Activated naive CD4-positive, alpha-beta T cell (primary cell): ENCODE measurements at places on chromosomes 5 and 9.

- no peak for DNase-seq
These were observed 27.8 kb upstream of the PTPDC1 start for GRCh38 chr9:94056442-94056974.

- DNase-seq = no peak
These were observed 214.1 kb downstream of the HSPA4 start for GRCh38 chr5:133265720-133266526.

DNA sequence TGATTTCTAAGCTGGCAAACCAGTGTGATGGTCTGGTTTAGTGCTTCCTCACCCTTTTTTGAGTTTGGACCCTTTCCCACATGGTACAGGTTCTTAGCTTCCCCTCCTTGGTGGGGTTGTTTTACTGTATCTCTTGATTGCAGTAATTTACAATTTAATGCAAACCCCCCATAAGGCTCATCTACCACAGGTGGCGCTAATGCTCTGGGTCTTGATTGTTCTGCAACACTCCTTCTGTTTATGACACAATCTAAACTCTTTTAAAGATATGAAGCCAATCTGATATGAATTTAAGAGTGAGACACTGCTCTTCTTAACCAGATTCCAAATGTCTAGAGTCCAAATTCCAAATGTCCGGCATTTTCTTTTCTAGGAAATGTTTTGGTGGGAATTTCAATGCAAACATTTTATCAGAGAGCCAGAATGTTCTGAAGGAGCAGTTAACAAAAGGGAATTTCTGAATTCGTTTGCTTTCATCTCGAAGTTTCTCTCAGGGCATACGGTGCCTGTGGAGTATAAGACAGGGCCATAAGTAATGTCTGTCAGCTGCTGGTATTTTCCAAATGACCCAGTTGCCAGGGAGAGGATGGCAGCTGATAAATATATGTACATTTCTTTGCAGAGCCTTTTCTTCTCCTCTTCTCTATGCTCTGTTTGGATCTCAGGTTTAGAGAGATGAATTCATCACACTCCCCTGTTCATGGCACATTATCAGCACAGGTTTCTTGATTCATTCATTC, 246.8 kb downstream of the ARHGAP26 start:
- DNase-seq = no peak

GRCh38 chr5:63217422-63217821, 638.8 kb downstream of the LRRC70 start:
- DNase-seq = no peak

DNA sequence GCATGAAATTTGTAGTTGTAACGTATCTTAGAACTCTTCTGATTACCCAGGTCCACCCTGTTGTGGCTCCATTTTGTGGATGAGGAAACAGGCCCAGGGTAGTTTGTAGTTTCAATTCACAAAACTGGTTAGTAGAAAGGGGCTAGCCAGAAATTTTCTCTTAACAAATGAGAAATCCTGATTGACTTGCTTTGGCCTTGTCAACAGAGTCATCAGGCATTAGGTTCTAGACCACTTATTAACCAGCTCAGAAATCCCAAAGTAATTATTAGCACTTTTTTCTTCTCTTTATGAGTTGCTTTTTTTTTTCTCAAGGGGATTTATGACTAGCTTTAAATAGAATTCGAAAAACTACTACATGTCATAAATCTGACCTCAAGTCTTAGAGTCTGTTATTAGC, 160.2 kb downstream of the SH3GL2 start:
- no peak for DNase-seq

DNA sequence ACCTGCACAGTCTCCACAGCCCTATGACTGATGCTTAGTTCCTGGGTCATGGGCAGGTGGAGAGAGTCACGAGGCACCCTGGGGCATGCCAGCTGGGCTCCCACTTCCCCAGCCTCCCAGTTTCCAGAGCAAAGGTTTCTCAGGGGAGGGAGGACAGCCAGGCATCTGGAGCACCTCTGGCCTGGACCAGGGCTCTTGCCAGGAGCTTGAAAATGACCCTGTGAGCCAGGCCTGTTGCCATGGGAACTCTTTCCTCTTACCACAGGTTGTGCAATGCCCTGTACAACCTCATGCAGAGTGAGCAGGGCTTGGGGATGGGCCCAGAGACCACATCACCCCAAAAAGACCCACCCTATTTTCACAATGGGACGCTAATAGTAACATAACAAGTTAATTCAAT, 113.1 kb downstream of the PSD2 start:
- no peak for DNase-seq

DNA sequence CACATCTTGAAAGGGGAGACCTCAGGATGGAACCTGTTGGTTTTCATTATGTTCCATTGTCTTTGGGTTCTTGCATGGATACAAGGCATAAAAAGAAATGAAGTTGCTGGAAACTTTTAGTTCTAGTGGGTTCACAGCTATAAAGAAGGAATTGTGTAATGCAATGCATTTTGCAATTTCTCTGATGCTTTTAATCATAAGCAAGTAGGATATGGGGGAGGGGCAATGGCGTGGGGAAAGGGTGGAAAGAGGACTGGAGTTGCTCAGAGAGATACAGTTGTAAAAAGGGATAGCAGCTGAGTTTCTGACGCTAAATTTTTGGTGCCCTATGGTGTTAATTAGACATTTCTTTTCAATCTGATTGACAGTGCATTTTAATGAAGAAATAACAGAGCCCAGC, 88.6 kb upstream of the FANCC start:
- DNase-seq = no peak

GRCh38 chr9:129547063-129547462, 73.8 kb downstream of the C9orf50 start:
- DNase-seq = no peak

DNA sequence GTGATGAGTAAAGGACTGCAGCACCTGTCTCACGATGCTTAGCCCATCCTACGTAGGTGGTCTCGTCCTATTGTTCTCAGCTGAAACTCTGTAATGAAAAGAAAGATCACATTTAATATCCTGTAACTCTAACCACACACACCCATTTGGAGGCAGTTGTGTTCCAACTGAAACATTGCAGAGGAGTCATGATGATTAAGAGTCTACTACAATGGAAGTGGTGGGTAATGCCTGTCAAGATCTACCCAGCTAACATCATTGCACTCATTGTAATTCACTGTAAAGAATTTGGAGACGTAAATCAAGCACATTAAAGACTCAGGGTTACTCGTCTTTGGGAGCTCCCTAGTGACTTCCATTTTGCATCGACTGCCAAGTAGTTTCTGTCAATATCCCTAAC, 106.0 kb upstream of the PTPN3 start:
- DNase-seq = no peak

DNA sequence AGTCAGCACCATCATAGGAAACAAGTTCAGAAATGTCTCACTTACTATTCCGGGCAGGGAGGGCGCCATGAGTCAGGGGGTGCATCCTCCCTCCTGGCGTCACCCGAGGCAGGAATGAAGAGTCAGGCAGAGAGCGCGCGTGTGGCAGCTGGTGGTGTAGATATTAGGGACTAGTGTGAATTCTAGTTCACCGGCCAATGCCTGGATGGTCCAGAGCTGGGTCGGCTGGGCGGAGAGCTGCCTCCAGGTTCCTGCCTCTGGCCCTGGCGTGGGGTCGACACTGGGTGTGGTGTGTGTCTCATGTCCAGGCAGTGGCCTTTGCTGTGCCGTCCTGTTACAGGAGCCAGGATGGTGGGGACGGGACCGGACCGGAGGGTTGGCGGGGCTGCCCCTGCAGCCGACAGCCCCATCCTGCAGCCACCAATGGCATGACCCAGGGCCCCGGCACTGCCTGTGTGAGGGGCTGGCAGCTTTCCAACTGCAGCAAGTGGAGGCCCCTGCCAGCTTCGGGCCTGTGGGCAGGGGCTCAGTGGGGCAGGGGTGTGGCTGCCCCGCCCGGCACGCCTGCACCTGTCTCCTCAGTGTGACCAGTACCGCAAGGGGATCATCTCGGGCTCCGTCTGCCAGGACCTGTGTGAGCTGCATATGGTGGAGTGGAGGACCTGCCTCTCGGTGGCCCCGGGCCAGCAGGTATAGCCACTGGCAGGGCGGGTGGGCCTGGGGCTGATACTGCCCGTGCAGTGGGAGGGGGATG, 9.1 kb downstream of the DIPK1B start:
- DNase-seq = no peak

- no peak for DNase-seq
These were observed 5.6 kb upstream of the PPP2R2B start for GRCh38 chr5:146884066-146884626.

- DNase-seq = peak; percentile 54
These were observed 81.3 kb downstream of the STK10 start for GRCh38 chr5:172106511-172107356.

- no peak for DNase-seq
These were observed 101.6 kb upstream of the SSBP2 start for GRCh38 chr5:81852291-81853029.

DNA sequence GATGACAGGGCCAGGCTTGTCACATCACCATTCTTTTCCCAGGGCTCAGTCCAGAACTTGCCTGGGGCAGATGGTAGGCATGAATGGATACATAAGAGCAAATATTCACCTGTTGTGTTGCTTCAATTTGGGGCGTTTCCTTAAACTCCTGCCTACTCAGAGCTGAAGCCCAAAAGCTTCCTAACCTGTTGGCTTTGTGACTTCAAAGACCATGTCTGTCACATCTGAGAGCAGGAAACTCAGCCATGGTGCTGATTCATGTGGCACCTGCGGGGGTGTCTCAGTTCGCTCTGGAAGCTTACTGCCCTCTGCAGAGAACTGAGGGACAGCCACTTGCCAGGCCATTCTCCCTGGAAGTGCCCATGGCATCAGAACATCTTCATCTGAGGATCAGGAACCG, 246.6 kb downstream of the HSPA4 start:
- DNase-seq = no peak

- DNase-seq = no peak
These were observed 45.2 kb upstream of the IL6ST start for GRCh38 chr5:56039985-56040384.

DNA sequence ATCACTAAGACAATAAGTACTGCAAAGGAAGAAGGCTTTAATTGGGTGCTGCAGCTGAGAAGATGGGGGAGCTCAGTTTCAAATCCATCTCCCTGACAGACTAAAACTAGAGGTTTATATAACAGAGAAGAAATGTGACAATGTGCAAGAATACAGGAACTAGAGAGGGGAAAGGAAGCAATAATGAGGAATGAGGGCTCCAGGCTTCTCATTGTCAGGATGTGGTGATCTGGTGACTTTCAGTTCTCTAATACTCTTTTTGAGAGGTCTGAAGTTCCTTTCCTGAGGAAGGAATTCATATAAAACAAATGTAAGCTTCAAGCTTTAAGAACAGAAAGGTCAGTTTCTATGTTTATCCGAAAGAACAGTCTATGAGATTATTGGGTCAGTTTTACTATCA, 42.5 kb upstream of the SPATA31E1 start:
- no peak for DNase-seq

DNA sequence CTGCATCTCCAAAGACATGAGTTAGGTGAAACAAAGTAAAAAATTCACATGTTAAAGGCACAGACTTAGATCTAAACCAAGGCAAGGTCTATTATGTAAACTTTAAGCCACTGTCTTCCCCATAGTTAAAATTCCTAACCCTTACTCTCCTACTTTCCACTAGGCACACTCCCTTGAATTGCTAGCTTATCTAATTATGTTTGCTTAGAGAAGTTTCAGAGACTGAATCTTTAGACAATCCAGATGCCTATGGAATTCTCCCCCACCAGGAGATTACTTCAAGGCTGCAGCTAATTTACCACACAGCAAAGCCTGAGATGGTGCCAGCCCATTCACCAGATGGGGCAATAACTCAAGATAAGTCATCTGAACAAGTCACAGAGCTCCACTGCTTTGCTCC, 803.1 kb upstream of the COX7C start:
- DNase-seq = no peak

DNA sequence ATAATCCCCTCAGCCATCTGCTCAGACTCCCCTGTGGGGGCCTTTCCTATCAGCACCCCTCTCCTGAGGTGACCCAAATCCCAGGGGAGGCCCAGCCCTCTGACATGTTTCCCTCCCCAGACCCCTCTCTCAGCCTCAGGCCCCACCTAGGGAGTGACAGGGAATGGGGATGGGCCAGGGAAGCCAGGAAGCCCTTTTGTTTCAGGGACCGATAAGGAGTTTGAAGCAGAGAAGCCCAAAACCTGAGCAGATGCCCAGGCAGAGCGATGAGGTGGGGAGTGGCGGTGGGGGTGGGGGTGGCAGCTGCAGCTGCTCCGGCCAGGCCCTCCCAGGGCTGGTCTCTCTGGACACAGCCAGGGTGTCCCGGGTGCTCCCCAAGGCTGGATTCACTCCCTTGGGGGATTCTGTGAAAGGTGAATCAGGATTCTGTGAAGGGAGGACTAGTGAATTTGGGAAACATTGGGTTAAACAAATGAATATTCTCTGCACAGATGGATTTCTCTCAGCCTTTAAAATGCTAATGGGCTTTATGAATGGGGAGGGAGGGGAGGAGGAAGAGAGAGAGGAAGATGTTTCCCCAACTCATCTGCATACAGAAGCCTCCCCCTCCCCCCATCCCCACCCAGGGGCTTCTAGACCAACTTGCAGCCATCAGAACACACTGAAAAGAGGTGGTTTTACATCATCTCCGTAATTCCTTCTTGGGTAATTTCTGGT, 17.4 kb downstream of the AKNA start:
- DNase-seq = no peak

GRCh38 chr5:2755681-2756171, 4.2 kb upstream of the IRX2 start:
- no peak for DNase-seq

GRCh38 chr5:96146675-96147074, 185.0 kb upstream of the ELL2 start:
- no peak for DNase-seq

GRCh38 chr5:110738503-110738811, 350 bp upstream of the SLC25A46 start:
- DNase-seq = no peak

GRCh38 chr5:18984559-18985080, 1003.4 kb downstream of the CDH18 start:
- DNase-seq = no peak

- no peak for DNase-seq
These were observed 72.6 kb upstream of the DMRTA1 start for GRCh38 chr9:22374051-22374450.

GRCh38 chr9:26535151-26535550, 357.5 kb downstream of the CAAP1 start:
- no peak for DNase-seq

DNA sequence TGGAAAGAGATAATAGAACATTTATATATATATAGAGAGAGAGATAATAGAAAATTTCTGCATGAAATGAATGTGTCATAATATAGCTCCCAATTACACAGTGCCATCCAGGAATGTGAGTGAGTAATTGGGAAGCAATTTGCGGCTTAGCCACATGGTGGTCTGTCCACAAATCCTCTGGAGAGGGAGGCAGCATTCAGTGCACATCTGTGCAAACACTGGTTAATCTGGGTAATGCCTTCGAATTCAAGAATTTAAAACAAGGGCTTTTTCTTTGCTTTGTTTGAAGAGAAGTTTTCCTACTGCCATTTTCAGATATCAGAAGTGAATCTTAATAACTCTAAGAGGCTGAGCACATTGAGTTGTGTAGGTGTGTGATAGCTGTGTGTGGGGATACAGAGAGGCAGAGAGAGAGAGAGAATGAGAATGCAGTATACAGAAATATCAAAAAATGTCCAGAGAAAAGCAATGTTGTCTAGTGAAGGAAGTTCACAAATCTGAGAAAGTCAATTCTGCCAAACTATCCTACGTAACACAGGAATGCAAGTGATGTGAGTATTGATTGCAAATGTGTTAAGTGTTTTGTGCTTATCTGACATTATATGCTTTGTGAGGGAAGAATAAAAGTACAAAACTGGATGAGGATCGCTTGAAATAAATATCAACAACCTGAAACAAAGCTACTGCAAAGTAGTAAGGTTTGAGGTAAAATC, 134.6 kb downstream of the EDIL3 start:
- DNase-seq = no peak

GRCh38 chr5:76790632-76791290, 28.1 kb upstream of the F2RL1 start:
- DNase-seq = no peak

- no peak for DNase-seq
These were observed 76.1 kb downstream of the TLE1 start for GRCh38 chr9:81613002-81613812.
